ENCODE measurements at places on chromosomes 6 and 20. TPM values are rescaled to one million over a fixed set of nuclear protein-coding genes. Genes with fewer than 3 reads are reported as not detected.

- H3K36me3 ChIP-seq: peaks cover 45% of the 10 kb centered on the region
- no peak overlapping the region for H3K4me3 ChIP-seq
- no peak overlapping the region for H3K27ac ChIP-seq
- peaks cover 10% of the 10 kb centered on the region for H3K4me1 ChIP-seq
- DNase-seq: peak; percentile 77
- no peaks in the 10 kb centered on the region for H3K27me3 ChIP-seq
Measured at GRCh38 chr20:32155017-32155981, 45.8 kb downstream of the TM9SF4 start.

DNA sequence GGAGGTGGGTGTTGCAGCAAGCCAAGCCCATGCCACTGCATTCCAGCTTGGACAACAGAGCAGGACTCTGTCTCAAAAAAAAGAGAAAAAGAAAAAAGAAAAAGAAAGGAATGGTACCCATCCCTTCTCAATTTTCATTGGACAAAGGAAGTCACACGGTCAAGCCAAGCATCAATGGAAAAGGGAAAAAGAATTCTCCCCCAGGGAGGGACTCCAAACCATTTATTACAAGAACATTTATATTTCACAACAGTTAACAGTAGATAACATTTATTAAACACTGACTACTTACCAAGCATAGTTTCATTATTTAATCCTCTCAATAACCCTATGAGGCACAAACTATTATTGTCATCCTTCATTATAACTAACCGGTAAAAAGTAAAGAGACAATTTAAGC, 6.6 kb upstream of the KIF13A start:
- H3K36me3 ChIP-seq: no peaks in the 10 kb centered on the region
- H3K27ac ChIP-seq: no peak overlapping the region
- no peaks in the 10 kb centered on the region for H3K4me1 ChIP-seq
- H3K4me3 ChIP-seq: no peak overlapping the region

GRCh38 chr6:159074876-159075275, 30.1 kb upstream of the TAGAP start:
- no peaks in the 10 kb centered on the region for H3K27me3 ChIP-seq
- no peak overlapping the region for H3K27ac ChIP-seq
- H3K4me3 ChIP-seq: no peak overlapping the region
- no peak for DNase-seq
- no peaks in the 10 kb centered on the region for H3K36me3 ChIP-seq

- H3K4me1 ChIP-seq: no peaks in the 10 kb centered on the region
- H3K36me3 ChIP-seq: no peaks in the 10 kb centered on the region
- no peaks in the 10 kb centered on the region for H3K27me3 ChIP-seq
- H3K27ac ChIP-seq: no peak overlapping the region
- no peak overlapping the region for H3K4me3 ChIP-seq
Measured at GRCh38 chr6:9437836-9438235, 977.0 kb downstream of the TFAP2A start.

DNA sequence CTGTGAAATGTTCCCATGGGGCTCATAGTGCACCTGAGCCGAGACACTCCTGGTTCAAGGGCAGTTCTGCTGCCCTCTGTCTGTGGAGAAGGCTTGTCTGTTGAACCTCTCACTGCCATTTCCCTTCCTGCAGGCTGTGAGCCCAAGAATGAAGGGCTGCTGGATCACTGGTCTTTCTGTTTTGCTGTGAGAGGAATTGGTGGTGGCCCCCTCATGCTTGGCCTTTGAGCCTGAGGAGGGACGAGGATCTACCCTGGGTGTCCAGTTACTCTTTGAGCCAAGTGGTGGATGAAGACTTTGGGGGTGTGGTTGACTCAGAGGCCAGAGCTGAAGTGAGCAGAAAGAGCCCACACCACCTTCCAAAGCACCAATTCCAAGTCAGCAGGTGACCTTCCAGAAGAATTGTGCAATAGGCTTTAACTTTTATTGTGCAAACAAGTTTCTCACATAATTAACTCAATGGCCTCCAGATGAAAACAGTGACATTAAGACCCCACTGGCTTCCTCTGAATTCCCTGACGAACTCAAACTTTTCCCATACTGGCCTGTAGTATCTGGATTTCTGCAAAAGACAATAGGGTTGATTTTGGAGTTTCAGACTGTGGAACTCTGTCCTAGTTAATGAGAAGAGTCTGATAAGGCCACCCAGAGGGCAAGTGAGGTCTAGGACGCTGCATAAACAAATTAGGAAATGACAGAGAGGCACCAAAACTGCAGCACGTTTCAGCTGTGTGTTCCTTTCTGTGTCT, 101.5 kb downstream of the PHACTR3 start:
- no peak overlapping the region for H3K4me3 ChIP-seq
- no peak overlapping the region for H3K27ac ChIP-seq
- no peak for DNase-seq
- H3K4me1 ChIP-seq: no peaks in the 10 kb centered on the region

Gene CEP43
- total RNA-seq: 32.5 TPM

Gene TMEM14B
- 198 TPM for total RNA-seq

All from thyroid gland (tissue), 4 donors.